ENCODE measurements at places on chromosomes 1 and 21. TPM values are rescaled to one million over a fixed set of nuclear protein-coding genes. Genes with fewer than 3 reads are reported as not detected.

DNA sequence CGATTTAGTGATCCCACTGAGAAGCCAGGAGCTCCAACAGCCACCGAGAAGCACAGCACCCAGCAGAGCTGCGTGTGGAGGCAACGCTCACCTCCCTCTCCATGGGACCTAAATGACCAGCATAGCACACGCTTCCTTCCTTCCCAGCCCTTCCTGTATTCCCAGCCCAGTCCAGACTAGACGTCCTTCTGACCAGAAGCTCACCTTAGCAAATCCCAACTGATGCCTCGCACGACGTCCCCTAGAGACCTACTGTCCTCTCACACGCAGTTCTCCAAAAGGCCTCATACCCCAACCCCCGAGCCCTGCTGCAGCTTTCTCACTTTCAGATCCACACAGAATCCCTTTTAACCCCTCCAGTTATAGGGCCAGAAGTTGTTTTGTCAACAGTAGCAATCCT is 132.4 kb downstream of the SLC45A1 start:
- no peak for DNase-seq

DNA sequence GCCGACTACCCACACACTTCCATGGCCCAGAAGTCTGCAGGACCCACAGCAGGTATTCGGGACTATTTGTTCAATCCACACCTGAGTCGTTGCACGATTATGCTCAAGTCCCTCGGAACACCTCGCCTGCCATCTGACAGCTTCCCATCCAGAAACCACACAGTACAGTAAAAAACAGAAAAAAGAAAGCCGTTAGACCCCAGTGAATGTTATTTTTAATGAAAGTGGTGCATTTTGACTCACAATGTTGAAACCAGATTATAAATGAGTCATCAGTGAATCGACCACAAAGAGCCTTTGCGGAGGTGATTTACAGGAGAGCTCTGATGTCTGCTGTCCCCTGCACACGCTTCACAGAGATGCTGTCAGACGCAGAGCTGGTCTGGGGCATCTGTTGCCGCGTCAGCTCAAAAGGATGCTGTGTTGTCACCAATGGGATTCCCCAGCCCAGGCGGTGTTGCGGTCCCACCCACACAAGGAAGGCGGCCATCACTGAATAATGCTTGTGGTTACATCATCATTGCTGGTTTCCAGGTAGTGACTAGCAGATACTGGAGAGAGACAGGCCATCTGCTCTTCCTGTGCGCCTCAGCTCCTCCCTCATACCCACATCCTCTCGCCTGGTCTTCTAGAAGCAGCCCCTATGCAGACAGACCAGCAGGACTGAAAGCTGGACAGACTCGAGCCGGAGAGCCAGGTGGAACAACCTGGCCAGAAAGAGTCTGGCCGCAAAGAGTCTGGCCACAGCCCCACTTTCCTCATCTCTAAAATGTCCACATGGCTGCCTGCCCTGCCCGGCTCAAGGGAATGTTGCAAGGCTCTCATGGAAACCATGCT is 116.8 kb downstream of the TOMM20 start:
- peak; percentile 70 for DNase-seq

Gene GUCA2B
- 7.9 TPM for total RNA-seq

DNA sequence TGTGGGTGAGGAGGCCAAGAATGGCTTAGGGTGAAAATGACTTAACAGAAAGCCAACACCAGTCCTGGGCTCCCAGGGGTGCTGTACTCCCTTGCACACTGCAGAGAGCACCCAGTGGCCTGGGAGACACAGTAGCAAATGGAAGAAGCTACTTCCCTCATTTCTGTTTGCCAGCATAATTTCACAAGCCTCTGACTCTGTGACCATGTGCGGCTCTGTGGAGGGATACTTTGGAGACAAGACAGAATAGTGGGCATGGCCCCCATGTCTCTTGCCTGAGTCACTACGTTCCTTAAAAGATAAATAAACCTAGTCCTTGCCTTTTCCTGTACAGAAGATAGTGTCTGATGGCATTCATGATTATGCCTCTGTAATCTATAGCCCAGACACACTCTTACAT is 38.1 kb downstream of the TRIM62 start:
- no peak for DNase-seq

- DNase-seq, result no peak
Measured at GRCh38 chr1:212125654-212126053, 90.1 kb downstream of the DTL start.

Gene OR2T2
- total RNA-seq, result not detected

GRCh38 chr1:225818229-225818628 is 8.3 kb downstream of the EPHX1 start:
- DNase-seq, result no peak

GRCh38 chr1:18407166-18408045 is 73.3 kb upstream of the KLHDC7A start:
- DNase-seq, result no peak

DNA sequence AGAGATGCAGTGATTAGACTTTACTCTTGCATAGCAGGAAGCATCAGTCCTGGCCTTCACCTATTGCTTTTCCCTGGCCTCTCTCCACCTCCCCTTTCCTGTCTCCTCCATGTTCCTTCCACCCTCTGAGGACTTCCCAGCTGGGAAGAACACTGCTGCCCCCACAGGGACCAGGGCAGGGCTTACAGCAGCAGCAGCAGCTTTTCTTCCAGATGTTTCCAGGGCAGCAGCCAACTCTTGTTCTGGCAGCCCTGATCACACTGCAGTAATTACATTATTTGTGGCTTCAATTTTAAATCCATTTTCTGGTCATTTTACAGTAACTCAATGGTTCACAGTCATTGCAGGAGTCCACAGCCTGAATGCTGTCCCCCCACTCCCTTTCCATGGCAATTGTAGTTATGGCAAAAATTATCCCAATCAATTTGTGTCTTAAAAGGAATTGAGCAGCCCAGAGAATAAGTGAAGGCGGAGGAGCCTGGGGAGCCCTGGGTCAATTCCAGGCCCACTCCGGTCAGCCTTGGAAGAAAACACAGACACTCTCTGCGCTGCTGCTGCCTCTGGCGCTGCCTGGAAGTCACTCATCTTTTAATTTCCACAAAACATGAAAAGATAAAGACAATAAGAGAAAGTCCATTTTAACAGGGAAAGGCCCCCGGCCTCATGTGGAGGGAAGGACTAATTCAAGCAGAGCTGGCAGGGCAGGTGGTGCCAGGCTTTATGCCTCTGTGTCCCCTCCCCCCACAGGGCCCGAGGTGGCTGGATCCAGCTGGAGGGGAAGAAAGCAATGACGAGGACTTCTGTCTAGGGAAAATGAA is 148.6 kb downstream of the GRIK3 start:
- peak; percentile 7 for DNase-seq

Gene CLCNKA
- total RNA-seq, result 0.32 TPM

DNA sequence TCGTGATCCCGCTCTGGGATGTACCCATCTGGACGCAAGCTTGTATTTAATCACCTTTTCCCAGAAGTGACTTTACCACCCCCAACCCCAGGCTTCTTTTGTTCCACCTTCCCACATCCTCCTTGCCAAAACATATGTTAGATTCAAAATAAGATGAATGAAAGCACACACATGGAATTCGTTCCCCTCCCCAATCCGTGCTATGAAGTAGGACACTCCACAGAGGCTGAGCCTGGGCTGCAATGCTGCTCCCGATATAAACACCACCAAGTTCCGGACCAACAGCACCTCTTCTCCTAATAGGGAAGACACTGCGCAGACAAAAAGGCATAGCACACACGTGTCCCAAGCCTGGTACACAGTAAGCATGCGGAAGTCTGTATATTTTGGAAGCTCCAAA is 86.1 kb downstream of the CLSTN1 start:
- no peak for DNase-seq

- DNase-seq, result no peak
Measured at GRCh38 chr1:91700332-91700731, 185.6 kb downstream of the TGFBR3 start.

DNA sequence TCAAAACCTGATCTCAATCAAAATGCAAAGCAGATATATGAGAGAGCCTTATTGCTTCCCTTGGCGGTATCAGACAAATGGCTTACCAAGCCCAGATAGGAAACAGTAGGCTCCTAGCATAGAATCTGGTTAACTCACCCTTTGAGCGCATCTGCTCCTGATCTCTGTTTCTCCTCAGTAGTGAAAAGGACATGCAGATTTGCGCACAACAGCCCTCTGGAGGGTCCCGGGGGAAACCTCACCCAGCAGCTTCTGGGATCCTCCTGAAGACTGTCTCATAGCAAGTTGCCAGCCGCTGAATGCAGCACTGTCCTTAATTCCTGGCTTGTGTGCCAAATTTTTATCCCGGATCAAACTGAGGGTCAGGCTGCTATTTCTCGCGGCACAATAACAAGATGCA is 192.2 kb downstream of the FASLG start:
- DNase-seq, result no peak

Gene POLR3GL
- total RNA-seq, result 28.3 TPM

GRCh38 chr1:3604468-3604974 is 6.8 kb downstream of the MEGF6 start:
- no peak for DNase-seq

- no peak for DNase-seq
Measured at GRCh38 chr1:217140041-217140901, 417.0 kb upstream of the ESRRG start.

Gene CAPN8
- total RNA-seq, result 35.6 TPM

DNA sequence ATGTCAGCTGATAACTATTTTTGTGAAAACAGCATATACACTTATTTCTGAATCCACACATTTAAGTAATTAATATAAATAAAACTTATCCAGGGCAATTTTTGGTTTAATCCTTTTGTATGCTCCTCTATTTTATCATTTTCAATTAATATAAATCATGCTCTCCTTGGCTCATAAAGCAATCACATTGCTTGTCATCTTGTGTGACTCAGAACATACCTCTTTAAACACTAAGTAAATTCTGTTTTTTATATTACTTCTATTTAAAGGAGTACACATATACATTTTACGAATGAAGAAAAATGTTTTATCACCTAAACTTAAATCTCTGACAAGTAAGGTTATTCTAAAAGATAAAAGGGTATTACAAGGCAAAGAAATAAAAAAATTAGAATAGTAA is 175.3 kb downstream of the USH2A start:
- DNase-seq, result no peak

Gene AIRE
- total RNA-seq, result 0.17 TPM

DNA sequence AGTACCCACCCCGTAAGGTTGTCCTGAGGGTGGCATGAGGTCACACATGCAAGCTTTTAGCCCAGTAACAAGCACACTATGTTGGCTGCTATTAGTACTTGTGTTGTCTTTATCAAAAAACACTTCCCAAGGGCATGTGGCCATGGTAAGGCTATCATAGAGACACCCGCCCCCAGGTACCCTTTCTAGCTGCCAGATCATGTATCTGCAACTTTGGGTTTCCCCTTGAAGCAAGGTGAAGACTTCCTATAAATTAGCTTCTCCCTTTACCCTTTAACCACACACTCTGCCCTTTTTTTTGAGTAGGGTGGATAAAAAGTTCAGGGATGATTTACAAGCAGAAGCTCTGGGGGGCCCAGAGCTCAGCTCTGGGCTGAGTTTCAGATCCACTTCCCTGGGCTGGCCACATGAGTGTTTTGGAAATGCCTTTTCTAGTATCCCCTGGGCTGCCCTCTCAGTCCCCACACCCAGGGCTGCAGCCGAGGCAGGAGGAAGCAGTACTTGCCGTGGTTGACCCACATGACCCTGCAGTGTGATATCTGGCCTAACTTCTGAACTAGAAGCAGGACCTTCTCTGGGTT is 2.0 kb downstream of the ZDHHC18 start:
- DNase-seq, result no peak

GRCh38 chr1:118028267-118028666 is 98.7 kb downstream of the WDR3 start:
- no peak for DNase-seq

Gene CFHR1
- 0.75 TPM for total RNA-seq

DNA sequence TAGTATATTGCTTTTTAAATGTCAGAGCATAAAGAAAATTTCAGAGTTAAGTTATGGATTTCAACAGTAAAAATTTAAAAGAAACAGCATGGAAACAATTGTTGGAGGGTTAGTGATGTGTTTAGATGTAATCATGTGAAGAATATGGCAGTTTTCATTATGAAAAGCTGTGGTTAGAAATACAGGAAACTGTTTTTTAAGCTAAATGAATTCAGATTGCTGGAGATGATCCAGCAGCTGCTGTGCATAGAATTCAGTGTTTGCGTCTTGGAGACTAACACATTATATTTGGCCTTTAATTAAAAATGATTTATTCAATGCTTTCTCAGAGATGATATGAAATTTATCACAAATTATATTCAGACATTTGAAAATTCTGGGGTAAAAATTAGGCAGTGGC is 273.6 kb upstream of the LRRC7 start:
- DNase-seq, result no peak

- no peak for DNase-seq
Measured at GRCh38 chr1:41860771-41861170, 58.0 kb downstream of the HIVEP3 start.

DNA sequence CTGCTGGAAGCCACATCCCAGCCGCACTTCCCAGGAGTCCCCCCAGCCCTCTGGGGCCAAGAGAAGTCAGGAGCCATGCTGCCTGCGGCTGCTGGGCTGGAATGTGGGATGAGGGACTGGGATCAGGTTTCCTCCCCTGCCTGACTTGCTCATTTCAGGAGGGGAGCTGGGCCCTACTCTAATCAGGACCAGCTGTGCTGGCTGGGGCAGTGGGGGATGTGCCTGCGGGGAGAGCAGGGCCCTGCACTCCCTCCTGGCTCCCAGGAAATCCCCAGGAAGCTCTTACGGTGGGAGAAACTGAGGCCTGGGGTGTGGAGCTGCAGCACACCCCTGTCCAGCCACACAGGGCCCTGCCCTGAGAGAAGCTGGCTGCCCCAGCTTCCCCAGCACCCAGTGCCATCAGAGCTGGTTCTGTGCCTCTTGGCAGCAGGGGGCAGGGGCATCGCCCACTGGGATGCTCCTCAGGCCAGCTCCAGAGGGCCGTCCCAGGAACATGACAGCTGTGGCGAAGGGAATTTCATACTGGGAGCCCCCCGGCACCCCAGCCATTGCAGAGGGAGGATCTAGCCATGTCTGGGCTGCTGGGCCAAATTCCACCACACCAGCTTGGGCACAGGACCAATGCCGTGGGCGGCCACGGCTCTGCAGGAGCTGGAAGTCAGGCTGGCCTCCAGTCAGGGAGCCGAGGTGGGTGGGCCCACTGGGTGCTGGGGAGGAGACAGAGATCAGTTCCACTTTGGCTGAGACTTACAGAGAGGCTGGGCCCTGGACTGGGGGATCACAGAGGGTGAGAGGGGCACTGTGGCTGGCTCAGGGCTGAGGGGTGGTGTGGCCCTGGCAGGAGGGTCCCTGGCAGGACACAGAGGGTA is 21.3 kb upstream of the PRSS38 start:
- peak; percentile 47 for DNase-seq

DNA sequence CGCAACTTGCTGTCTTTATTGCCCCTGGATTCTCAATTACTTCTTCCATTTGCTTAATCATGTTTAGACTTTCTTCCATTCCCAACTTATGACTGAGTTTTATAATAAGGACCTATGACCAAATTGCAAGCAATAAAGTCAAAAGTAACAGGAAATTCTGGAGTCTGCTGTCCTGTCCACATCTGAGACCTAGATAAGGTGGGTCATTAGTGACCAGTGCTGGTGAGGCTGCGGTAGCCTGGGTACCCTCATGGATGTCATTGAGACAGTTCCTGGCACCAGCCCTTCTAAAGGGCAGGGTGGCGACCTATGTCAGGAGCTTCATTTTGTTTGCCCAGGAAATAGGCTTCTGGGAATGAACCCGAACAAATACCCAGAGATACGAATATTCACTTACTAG is 30.6 kb upstream of the SSBP3 start:
- no peak for DNase-seq

GRCh38 chr1:3159996-3160395 is 91.0 kb downstream of the PRDM16 start:
- DNase-seq, result no peak

Gene NOS1AP
- total RNA-seq, result 20.7 TPM

- DNase-seq, result no peak
Measured at GRCh38 chr1:235375919-235376605, 8.8 kb downstream of the TBCE start.

- DNase-seq, result no peak
Measured at GRCh38 chr1:10754568-10755329, 41.7 kb downstream of the CASZ1 start.

Gene ASCL5
- 0.12 TPM for total RNA-seq
